NCI-H1105 treated with DMSO at 0.1 percent for 48 hours (cell line): ENCODE measurements at places on chromosomes 11 and 22.

GRCh38 chr11:115739878-115740277 lies 235.7 kb upstream of the CADM1 start:
- no peak for DNase-seq

DNA sequence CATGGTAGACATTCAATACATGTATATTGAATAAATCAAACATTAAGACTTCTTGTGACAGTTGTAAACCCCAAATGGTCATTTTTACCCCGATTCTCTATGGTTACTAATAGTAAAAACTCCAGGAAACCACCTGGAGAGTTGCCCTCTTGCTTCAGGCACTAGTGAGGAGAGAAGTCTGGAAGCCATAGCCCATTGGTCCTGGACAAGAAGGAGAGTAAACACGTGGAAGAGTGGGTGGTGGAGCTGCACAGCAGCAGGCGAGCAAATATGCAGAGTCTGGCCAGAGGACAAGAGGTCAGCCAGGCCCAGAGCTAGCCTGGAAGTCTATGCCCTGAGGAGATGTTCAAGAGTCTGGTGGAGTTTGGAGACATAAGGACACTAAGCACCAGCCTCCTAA lies 17.7 kb downstream of the DCHS1 start:
- DNase-seq: no peak

DNA sequence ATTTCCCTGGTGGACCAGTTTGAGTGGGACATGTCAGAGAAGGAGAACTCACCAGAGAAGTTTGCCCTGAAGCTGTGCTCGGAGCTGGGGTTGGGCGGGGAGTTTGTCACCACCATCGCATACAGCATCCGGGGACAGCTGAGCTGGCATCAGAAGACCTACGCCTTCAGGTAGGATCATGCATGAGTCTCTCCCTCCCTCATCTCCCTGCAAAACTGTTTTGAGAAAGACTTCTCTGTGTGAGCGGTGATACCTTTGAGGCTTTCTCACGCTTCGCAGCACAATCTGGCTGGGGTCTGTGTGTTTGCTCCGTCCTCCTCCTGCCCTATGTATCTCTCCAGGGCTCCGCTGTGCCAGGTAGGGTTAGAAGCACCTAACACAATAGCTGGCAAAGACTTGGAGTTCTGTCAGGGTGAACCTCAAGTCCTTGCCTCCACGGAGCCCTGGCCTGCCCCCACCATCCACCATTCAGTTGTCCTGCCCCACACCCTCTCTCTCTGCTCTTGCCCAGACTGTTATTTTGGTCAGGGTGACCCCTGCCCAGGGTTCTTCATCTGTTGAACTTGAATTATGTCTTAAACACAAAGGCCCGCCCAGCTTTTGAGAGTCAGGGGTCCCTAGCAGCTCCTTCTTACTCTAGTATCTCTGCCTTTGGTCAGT lies 13.4 kb downstream of the DERL3 start:
- no peak for DNase-seq

- no peak for DNase-seq
Observed at GRCh38 chr11:45152740-45153595, 6.5 kb downstream of the PRDM11 start.

- DNase-seq: no peak
Observed at GRCh38 chr11:86180851-86181250, 63.7 kb upstream of the EED start.

GRCh38 chr11:27405134-27405533 lies 42.1 kb upstream of the CCDC34 start:
- DNase-seq: no peak

DNA sequence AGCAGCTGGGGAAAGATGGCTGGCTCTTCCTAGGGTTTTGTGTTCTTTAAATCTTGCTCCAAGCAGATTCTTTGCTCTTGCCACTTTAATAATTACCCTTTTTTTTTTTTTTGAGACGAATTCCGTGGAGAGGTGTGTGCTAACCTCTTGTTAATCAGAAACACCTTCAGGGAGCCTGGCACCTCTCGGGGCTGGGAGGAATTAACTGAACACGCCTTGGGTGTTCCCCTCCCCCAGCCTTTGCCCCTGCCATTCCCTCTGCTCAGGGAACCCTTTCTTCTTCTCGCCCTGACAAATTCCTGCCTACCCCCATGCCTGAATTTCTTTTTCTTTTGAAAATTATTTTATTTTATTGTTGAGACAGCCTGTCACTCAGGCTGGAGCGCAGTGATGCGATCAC lies 17.5 kb downstream of the TMPRSS6 start:
- DNase-seq: no peak

DNA sequence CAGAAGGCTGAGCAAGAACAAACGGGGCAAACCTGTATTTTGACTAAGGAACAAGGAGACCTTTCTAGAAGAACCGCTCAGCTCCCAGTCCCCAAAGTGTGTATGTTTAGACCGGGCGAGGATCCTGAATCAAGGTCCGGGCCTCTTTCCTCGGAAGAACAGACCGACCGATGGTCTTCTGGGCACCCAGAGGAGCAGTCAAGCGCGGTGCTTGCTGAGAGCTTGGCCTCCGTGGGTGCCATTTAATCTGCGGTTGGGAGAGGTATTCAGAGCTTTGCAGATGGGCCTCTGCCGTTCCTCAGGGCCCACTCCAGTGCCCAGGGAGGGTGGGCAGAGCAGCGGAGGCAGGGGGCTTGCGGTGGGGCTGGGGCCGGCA lies 26.5 kb upstream of the ATXN10 start:
- no peak for DNase-seq

GRCh38 chr11:83438438-83438837 lies 152.3 kb upstream of the CCDC90B start:
- no peak for DNase-seq

DNA sequence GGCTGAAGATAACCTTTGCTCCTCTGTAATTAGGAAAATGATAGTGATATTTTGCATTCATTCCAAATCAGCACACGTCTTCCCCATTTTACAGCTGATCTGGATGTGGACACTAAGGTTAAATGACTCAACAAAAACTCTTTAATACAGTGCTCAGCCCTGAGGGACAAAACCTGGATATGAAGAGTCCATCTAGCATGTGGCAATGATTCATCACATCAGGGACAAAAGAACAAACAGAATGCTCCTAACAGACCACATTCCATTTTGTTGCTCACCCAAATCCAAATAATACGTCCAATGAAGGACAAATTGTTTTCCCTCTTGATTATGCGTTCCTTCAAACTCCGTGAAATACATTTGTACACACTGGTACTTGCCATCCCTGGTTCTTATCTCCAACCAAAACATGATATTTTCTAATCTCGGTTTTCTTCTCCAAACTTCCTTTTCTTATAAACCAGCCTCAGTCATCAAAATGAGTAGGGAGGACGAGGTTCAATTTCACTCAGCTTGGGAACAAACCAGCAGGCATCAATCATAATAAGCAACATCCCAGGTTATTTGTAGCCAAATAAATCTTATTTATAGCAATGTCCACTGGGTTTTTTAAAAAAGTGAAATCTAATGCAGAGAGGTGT lies 53.7 kb upstream of the MTMR2 start:
- DNase-seq: no peak
